ENCODE measurements at places on chromosomes 11 and 22. TPM values are rescaled to one million over a fixed set of nuclear protein-coding genes. Genes with fewer than 3 reads are reported as not detected.

ZNF215 gene
- 6.4 TPM for total RNA-seq

WBP2NL gene
- 2.5 TPM for total RNA-seq

DNA sequence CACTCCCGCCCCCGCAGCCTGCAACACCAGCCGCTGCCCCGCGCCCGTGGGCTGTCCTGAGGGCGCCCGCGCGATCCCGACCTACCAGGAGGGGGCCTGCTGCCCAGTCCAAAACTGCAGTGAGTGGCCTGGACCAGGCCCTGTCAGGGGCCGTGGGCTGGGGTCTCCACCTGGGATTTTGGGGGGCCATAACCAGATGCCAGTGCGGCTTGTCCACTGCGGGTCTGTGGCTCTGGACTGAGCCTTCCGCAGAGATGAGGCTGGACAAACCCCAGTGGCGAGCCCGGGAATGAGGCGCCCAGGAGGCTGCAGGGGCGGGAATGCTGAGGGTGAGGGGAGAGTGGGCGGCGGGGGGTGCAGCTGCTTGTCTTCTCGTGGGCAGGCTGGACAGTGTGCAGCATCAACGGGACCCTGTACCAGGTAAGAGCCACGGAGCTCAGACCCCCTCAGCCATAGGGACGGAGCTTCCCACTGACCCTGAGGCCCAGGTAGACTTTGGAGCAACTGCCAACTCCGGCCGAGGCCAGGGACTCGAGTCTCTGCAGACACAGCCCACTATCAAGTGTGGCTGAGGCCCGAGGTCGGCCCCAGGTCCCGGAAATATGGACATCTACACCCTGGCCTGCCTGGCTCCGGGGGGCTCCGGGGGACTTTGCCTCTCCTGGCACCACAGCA, 24.8 kb upstream of the MUC5B start:
- no peak for DNase-seq

DNA sequence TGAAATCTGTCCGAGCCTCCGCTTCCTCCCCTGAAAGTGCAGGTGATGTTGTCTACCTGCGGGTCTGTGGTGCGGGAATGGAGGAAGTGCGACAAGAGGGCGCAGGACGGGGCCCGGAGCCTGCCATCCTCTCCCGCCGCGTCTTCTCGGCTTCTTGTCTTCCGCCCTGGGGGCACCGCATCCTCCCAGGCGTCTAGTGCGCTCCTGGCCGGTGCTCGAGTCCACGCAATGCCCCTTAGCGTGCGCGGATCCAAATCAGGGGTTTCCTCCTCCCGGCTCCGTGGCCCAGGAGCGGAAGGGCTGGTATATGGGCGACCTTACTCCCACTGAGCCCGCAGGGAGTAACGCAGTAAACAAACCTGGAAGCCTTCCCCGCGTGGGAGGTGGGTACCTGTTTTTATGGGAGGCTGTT, 405 bp downstream of the SFI1 start:
- DNase-seq, result peak; percentile 21

- no peak for DNase-seq
Observed at GRCh38 chr11:106457727-106458126, 380.3 kb downstream of the AASDHPPT start.

GRCh38 chr11:460331-461199, 10.5 kb downstream of the PTDSS2 start:
- no peak for DNase-seq

Data from kidney (tissue), 22 donors.